Dermis blood vessel endothelial cell (primary cell): ENCODE measurements at places on chromosomes 4 and X. TPM values are rescaled to one million over a fixed set of nuclear protein-coding genes. Genes with fewer than 3 reads are reported as not detected.

CDS1 gene
- 0.05 TPM in 1 of 2 replicates, not detected in the other for total RNA-seq

CSN1S1 gene
- 0.09 TPM in 1 of 2 replicates, not detected in the other for total RNA-seq

SMR3B gene
- not detected in 2 replicates for total RNA-seq

CDKL2 gene
- total RNA-seq = 0.14 and 0.34 TPM in 2 replicates

- DNase-seq = no peak
Measured at GRCh38 chr4:36267486-36268268, 13.7 kb upstream of the DTHD1 start.

DNA sequence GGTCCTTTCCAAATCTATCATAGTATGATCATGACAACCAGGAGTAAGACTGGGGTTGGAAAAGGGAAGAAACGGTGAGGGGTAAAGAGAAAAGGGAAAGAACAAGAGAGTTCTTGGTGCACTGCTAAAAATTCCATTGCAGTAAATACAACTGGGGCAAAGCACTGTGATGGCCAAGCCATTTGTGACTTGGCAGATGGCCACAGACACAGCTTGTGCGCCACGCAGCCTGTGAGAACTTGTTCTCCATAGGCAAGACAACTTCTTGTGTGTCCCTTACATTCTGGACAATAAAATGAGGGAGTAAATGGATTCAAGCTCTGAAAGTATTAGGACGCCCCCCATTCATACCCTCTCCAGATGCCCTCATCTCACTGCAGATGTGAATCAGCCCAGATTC, 10.9 kb downstream of the MFAP3L start:
- no peak for DNase-seq

DNA sequence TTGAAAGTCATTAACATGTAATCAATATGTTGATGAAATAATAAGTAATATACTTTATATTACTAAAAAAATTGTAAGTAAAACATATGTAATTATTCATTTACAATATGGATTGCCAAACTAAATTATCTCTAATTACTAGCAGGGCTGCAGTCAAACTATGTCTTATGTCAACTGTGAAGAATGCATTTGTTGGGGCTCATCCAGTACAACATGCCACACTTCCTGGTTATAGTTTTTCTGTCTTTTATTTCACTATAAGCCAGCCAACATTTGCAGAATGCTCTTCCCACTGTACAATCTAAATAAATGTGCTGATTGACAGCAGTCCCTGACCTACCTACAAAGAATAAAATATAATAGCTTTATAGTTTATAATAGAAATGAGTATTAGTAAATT, 975.4 kb upstream of the NDST4 start:
- no peak for DNase-seq

DNA sequence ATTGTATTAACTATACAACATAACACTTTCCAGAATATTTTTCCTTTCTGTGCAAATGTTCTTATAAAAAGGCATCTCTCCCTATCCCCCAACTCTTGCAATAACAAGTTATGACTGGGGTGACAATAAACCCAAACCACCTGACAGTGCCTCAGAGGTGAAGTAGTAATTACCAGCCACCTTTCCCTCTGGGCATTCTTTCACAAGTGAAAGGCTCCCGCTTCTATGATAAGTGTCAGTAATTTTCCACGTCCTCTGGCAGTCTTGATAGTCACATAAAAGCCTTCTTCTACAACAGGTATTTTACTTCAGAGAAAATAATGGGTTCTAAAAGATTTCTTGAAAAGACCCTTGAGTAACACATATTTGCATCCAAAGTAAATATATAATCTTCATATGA, 82.7 kb downstream of the MANBA start:
- no peak for DNase-seq

GRCh38 chrX:71131510-71131909, 13.1 kb downstream of the MED12 start:
- DNase-seq = no peak

GRCh38 chr4:122968227-122968812, 45.9 kb upstream of the NUDT6 start:
- DNase-seq = no peak

- DNase-seq = peak; percentile 64
Measured at GRCh38 chr4:113560579-113560978, 201.0 kb downstream of the CAMK2D start.

GRCh38 chr4:54898056-54898562, 227.3 kb downstream of the KDR start:
- DNase-seq = no peak

GRCh38 chrX:22081475-22082092, 49.5 kb downstream of the PHEX start:
- peak; percentile 73 for DNase-seq

DNA sequence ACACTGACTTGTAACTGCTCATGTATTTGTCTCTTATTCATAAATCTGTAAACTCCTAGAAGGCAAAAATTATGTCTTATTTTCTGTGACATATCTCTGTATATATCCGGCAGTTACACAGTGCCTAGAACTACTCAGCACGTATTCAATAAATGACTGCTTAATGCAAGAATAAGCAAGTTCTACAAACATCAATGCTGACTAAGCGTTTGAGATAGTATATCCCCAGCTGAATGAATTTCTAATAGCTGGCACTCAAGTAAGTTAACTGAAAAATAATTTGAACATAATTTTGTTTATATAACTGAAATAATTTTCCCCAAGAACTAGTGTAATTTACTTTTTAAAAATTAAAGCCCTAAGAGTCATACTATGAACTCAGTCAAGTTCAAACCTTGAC, 113.7 kb downstream of the ARAP2 start:
- DNase-seq = no peak

GRCh38 chr4:102218656-102219055, 126.6 kb downstream of the SLC39A8 start:
- no peak for DNase-seq

- no peak for DNase-seq
Measured at GRCh38 chr4:3324093-3324815, 31.4 kb downstream of the RGS12 start.

- no peak for DNase-seq
Measured at GRCh38 chrX:6386837-6387236, 148.1 kb downstream of the VCX3A start.

DNA sequence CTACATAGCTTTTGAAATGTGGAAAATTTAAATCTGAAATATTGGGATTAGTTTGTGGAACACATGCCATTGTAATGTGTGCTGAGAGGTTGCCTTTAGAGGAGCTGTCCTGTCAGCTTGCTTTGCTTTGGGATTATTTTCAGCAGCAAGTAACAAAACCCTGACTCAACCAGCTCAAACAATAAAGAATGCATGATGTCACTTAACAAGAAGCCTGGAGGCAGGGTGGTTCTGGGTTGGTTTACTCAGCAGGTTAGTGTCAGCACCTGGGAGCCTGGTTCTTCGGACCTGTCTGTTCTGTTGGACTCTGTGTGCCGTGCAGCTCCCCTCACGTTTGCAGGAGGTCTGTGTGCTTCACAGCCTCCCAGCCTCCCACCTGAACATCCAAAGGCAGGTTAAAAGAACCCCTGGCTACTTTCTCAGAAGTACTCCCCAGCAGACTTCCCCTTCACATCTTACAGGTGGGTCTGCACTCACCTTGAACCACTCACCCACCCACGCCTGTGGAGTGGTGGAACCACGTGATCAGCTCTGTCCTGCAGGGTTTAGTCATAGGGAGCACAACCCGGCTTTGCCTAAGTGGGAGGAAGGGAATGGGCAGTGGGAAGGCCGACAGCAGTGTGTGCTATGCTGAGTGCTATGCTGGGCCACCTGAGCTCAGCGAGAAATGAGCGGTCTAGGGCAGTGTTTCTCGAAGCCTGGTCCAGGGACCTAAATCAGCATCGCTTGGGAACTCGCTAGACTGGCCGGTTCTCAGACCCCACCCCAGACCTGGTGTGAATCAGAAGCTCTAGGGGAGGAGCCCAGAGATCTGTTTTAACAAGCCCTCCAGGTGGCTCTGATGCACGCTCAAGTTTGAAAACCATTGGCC, 20.4 kb downstream of the TMEM131L start:
- DNase-seq = peak; percentile 86

DNA sequence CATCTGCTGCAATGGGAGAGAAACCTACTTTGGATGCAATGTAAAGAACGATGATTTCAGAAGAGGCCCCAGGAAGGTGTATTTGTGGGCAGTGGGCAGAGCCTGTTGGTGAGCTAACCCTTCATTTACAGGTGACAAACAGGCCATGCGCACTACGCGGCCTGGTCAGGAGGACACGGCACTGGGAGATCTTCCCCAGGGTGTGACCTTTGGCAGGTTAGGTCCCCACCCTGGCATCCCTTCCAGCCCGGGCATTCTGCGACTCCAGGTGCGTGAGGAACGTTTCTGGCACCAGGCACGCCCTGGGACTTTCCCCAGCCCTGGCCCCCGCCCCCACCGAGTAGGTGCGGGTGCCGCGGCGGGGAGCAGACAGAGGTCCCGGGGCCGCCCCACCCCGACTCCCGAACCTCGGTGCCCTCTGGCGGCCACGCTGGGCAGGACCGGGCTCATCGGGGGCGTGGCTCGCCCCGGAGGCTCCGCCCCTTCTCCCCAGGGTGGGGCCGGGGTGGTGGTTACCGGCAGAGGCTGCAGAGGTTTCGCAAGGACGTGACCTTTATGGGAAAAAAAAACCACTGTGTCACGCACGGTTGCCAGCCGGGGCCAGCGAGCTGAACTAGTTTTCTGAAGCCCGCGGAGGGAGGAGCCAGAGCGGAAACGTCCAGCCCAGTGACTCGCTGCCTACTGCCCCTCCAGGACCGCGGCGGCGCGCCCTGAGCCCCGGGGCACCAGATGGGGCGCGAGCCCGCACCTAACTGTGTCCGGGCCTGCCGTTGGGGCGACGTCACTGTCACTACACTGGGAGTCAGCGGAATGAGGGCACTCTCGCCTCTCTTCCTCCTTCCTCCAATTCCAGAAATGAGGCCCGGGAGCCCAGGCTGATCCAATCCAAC, 5.0 kb upstream of the NYX start:
- peak; percentile 62 for DNase-seq

- DNase-seq = no peak
Measured at GRCh38 chr4:85591406-85592098, 116.6 kb downstream of the ARHGAP24 start.

DNA sequence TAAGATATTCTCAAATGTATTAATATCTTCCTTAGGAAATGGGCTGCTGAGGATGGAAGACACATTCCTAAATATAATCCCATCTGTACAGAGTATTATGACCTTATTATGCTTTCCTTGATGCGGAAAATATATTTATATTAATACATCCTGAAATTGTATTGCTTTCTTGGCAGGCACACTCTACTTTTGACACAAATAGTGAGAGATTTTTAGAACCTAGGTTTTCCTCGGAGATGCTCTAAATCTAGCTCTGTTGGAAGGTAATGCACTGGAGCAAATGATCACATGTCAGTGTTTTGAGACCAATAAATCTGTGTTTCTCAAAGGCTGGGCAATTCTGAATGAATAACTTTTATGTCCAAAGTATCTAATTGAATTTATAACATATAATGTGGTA, 94.3 kb upstream of the MAGEC2 start:
- DNase-seq = no peak

DNA sequence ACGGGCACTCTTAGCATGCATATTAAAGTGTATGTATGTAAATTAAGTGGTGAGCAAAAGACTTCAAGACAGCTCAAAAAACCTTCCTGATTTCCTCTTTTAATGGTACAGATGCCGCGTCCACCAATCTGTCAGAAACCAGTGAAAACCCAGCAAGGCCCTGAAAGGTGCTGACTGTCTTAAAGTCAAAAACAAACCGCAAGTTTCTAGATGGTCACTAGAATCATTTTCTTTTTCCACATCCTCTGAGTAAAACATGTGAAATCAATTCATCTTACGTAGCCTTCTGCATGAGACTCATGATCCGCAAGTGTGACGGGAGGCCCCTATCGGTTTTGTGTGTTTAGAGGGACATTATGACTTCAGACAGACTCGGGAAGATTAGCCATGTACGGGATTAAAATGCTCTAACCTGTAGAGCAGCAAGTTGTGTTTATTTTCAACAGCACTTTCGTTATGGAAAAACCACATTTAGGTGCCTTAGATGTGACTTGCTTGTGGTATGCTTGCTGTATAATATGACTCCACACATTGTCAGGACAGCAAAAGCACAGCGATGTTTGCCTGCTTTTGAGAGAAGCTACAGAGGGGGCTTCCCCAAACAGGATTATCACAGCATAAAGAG, 88.2 kb upstream of the STS start:
- no peak for DNase-seq

- DNase-seq = no peak
Measured at GRCh38 chrX:136272325-136272724, 21.1 kb upstream of the MAP7D3 start.
